ENCODE measurements at places on chromosomes 13 and 19. TPM values are rescaled to one million over a fixed set of nuclear protein-coding genes. Genes with fewer than 3 reads are reported as not detected.

Gene SLC46A3
- total RNA-seq, result 0.93 TPM

Gene DPF1
- 9.7 TPM for total RNA-seq

Gene CCDC97
- total RNA-seq, result 23.0 TPM

Gene GRIK5
- 1.7 TPM for total RNA-seq

Gene OLFM2
- 19.9 TPM for total RNA-seq

Gene STOML3
- total RNA-seq, result not detected
